ENCODE measurements at places on chromosomes 16 and 17.
A peak's percentile ranks its signal among the peaks of the same experiment; 100 is the strongest.

DNA sequence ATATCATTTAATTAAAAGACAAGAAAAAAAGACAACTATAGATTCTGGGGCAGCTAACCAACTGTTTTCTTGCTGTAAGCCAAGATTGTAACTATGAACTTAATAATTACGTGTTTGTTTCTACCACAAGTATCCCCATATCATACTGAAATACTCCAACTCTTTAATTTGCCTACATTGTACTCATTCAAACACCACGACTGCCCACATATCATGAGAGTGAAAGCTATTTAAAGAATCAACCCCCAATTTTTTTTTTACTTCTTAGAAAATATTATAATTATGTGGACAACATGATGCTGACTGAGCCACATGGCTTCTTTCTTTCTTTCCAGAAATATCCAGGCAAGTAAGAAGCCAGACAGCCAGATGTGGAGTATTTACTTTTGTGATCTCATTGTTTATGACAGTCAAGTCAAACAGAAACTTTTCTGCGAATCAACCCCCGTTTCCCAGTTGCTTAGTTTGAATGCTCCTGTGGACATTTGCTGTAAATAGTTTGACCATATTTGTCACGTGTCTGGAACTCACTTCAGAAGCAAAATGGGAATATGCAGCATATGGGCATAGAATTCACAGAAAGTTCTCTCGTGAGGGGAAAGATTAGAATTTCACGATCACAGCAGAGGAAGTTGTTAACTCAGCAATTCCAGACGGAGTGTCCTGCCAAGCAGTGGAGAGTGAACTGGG, 126.8 kb upstream of the PSMD7 start:
- DNase-seq = no peak

DNA sequence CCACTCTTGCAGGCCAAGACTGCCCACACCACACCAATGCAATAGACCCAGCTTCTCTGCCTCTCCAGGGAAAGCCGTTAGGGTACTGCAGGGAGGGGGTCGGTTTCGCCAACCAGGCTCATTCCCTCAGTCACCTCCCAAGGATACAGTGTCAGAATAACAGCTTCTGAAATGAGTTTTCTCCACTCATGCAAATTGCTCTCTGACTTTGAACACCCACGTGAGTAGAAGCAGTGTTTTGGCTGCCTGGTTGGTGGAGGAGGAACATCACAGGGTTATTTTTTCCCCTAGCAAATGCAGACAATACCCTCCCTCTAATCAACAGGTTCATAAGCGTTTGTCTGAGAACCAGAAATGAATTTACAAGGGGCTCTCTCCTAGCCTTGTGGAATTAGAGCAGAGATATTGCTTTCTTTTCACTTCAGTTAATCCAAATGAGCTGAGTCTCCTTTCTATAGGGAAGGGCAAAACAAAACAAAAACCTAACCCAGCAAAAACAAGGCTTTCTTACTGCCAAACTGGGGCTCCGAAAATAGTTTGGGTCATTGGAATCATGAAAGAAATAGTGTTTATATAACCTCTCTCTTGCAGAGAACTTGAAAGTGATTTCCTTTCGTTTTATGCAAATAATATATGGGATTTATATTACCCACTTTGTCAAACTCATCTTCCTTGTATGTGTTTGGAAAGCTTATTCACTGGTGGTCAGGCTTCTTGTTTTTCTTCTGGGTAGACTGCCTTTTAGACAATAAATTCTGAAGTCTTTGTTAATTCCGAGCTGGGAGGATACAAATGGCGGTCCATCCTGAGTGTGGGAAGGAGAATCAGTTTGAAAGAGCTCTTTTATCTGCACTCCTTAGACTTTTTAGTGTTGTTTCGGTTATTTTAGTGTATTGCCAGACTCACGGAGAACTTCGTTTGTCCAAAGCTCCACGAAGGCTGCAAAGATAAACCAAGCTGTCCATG, 229.9 kb downstream of the MSI2 start:
- DNase-seq = no peak

DNA sequence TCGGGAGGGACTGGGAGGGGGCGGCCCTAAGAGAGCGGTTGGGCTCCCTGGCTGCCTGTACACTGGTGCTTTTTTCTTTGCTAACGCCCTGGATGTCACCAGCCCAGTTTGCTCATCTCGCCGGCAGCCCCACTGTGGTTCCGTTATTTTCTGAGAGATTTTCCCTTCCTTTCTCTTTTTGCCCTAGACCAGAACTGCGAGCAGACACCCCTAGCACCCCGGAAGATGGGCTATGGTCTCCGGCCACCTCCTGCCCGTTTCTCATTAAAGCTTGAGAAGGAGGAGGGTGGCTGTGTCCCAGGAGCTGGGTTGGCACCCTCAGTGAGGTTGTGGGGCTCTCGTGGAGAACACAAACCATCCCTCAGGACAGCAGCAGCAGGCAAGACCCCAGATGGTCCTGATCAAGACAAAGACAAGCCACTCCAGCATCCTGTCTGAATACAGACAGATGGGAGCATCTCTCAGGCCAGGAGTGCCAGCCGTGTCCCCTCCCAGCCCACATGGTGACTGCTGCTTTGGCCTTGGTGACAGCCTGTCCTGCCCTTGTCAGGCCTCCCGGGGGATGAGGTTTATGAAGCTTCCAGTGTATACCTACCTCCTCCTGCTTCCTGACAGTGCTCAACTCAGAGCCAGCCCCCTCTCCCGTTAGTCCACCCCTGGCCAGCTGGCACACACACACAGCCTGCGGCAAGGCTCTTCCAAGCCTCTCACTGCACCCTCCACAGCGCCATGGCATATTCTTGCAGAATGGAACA, 77.2 kb downstream of the KCNJ12 start:
- DNase-seq = no peak

- DNase-seq = no peak
Observed at GRCh38 chr17:66040402-66040801, 151.5 kb downstream of the CEP112 start.

- no peak for DNase-seq
Observed at GRCh38 chr17:56739376-56739775, 94.3 kb downstream of the C17orf67 start.

GRCh38 chr17:80254396-80255251, 6.0 kb upstream of the RNF213 start:
- DNase-seq = peak; percentile 90

GRCh38 chr17:40349477-40349894, 15.1 kb downstream of the GJD3 start:
- no peak for DNase-seq

- DNase-seq = peak; percentile 69
Observed at GRCh38 chr17:29111816-29112499, 68.2 kb downstream of the MYO18A start.

- DNase-seq = no peak
Observed at GRCh38 chr17:43129671-43130010, 4.5 kb upstream of the BRCA1 start.

- DNase-seq = peak; percentile 10
Observed at GRCh38 chr17:164303-165235, 16.9 kb downstream of the DOC2B start.

GRCh38 chr17:39667262-39667944, 850 bp upstream of the PNMT start:
- peak; percentile 21 for DNase-seq

DNA sequence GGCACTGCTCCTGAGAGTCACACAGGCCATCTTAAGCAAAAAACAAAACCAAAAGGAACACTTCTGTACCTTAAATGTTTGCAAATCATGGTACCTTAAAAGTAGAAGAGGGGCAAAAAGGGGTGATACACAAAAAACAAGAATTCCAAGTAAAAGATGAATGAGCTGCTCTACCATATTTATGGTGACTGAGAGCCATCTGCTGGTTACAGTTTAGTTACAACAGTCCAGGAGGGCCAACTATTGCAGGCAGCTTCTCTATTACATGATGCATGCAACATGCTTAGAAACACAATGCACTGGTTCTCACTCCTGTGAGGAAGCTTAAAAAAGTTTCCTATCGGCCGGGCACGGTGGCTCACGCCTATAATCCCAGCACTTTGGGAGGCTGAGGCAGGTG, 53.5 kb downstream of the STX8 start:
- DNase-seq = peak; percentile 42

- peak; percentile 9 for DNase-seq
Observed at GRCh38 chr17:49515196-49515770, 20.2 kb downstream of the NGFR start.

DNA sequence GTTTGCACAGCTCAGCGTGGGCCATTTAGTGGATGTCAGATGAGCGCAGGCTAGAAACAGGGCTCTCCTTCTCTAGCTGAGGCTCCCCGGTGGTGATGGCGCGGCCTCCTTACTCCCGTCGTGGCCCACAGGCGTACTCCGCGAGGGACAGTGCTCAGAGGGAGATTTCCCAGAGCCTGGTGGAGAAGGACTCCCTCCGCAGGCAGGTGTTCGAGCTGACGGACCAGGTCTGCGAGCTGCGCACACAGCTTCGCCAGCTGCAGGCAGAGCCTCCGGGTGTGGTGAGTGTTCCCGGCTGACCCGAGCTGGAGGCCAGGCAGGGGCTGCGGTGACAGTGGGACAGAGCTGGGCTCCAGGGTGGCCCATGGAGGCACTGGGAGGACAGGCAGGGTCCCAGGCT, 21.4 kb downstream of the CARD14 start:
- DNase-seq = no peak

DNA sequence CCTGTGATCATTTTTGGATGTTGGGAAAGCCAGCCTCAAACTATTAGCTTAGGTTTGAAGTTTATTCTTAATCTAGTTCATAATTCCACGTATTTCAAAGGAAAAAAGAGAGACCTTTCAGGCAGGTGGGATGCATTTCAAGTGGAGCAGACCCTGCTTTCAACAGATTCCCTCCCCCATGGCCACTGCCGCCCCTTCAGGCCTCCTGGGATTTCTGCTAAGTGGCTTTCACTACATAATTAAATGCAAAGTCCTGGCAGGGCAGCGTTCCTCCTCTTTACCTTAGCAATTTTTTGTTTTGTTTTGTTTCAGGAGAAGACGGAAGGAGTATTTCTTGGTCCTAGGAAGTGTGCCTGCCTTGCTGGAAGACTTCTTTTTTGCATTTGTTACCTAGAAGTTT, 36.6 kb downstream of the MAF start:
- DNase-seq = no peak

- DNase-seq = no peak
Observed at GRCh38 chr17:45269912-45270311, 8.0 kb upstream of the SPATA32 start.

DNA sequence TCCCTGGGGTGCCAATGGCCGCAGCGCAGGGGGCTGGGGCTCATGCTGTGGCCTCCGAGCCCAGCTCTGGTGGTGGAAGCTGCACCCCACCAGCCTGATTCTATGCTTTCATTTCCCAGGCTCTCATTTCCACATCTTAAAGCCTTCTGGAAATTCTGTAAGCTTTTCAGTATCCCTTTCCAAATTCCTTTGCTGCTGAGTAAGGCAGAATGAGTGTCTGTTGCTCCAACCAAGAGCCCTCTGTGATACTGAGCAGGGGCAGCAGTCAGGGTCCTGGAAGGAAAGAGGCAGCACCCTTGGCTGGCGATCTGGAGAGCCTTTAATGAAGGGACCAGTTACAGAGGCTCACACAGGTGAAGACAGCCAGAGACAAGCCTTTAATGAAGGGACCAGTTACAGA, 79.5 kb upstream of the FOXF1 start:
- no peak for DNase-seq

GRCh38 chr17:39569126-39569525, 38.6 kb downstream of the NEUROD2 start:
- DNase-seq = no peak

- DNase-seq = no peak
Observed at GRCh38 chr16:48218473-48218872, 25.6 kb upstream of the LONP2 start.

DNA sequence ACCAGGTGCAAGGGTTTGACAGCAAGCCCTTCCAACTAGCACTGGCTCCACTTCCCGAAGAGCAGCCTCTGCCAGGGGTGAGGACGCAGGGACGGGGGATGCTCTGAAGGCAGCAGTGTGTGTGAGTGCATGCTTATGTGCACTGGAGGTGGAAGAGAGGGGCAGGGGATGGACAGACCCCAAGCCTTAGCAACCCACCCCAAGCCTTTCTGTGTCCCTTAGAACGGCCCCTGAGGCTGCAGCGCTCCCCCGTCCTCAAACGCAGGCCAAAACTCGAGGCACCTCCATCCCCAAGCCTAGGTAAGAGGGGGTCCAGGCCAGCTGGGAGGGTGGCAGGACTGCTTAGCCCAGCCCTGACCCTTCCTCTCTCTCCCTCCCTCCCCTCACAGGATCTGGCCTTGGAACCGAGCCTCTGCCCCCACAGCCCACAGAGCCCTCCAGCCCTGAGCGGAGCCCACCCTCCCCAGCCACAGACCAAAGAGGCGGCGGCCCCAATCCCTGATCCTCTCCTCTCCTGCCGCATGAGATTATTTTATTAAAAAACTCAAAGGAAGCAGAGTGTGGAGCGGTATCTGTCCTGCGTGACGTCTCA, 2.9 kb downstream of the ACD start:
- DNase-seq = no peak

GRCh38 chr17:76710863-76711611, at the start of gene MXRA7:
TSS of gene MXRA7 (minus strand) at chr17:76710965. CDS start at chr17:76710946, 19 bp downstream.
- DNase-seq = peak; percentile 57

DNA sequence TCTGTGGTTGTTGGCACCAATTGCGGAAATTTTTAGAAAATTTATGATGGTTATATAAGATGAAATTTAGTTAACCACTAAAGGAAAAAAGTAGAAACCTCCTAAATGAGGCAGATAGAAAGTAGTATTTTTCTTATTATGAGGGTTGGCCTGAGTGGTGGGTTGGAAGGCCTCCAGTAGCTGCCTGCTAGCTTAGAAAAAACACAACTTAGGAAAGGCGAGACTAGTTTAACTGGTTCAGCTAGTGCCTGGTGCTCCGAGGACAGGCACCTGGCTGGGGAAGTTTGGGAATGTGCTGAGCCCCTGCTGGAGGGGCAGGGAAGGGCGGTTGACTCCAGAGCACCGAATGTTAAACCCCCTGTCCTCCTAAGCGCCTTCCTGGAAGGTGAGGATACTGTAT, 19.9 kb downstream of the LDHD start:
- no peak for DNase-seq

- DNase-seq = no peak
Observed at GRCh38 chr16:53064081-53064578, 9.3 kb downstream of the CHD9 start.

DNA sequence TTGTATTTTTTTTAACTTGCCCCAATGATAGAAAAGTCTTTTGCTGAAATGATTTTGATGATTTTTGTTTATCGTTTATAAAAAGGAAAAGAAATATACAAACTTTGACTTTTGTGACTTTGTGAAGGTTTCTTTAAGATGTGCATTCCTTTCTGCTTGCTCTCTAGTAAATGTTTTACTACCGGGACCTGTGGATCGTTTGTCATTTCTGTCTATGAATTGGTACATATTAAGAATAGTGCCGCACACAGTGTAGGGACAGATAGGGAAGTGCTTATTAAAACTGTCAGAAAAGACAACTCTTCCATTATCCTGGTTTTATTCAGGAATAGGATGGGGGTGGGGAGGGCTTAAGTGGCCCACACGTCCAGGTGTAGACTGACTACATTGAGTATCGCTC, 8.1 kb upstream of the PSMC5 start:
- no peak for DNase-seq

GRCh38 chr16:81481207-81481821, 36.7 kb downstream of the CMIP start:
- peak; percentile 43 for DNase-seq

- no peak for DNase-seq
Observed at GRCh38 chr16:65601781-65602180, 479.9 kb upstream of the CDH11 start.

Data from CD4-positive, alpha-beta T cell treated with Interferon alpha-2 for 1 hour (primary cell).